Activated naive CD8-positive, alpha-beta T cell treated with anti-CD3 and anti-CD28 coated beads, Interleukin-2, amount 10 ng/mL, durations not matched to agents 7 days and 5 days (primary cell): ENCODE measurements at places on chromosomes 7 and 10.

DNA sequence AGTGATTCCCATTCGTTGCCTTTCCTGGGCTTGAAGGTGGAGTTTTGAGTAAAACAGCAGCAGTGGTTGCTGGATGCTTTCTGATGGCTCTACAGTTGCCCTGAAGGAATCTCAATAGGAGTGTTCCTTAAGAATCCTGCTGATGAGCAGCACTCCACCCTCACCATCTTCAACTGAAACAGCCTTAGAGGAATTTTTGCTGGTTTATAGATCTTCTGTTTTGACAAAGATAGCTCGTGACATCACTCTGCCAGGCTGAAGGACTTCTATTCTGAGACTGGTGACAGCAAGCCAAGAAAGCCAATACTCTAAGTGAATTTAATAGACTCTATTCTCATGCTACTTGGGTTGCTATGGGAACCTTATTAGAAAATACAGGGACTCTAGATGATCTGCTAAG lies 1014.7 kb downstream of the NRG3 start:
- H3K27me3 ChIP-seq, result no peaks in the 10 kb centered on the region
- H3K4me1 ChIP-seq, result no peaks in the 10 kb centered on the region
- H3K4me3 ChIP-seq, result no peak overlapping the region
- H3K27ac ChIP-seq, result no peak overlapping the region
- no peak for DNase-seq

- H3K36me3 ChIP-seq, result no peaks in the 10 kb centered on the region
- no peak for DNase-seq
- no peaks in the 10 kb centered on the region for H3K4me1 ChIP-seq
- H3K4me3 ChIP-seq, result no peak overlapping the region
- H3K27ac ChIP-seq, result no peak overlapping the region
- H3K27me3 ChIP-seq, result no peaks in the 10 kb centered on the region
Measured at GRCh38 chr10:15570738-15571339, 148.9 kb downstream of the ITGA8 start.

- no peak overlapping the region for H3K27ac ChIP-seq
- H3K36me3 ChIP-seq, result no peaks in the 10 kb centered on the region
- H3K4me3 ChIP-seq, result no peak overlapping the region
Measured at GRCh38 chr10:85187047-85187446, 858.7 kb downstream of the CCSER2 start.

DNA sequence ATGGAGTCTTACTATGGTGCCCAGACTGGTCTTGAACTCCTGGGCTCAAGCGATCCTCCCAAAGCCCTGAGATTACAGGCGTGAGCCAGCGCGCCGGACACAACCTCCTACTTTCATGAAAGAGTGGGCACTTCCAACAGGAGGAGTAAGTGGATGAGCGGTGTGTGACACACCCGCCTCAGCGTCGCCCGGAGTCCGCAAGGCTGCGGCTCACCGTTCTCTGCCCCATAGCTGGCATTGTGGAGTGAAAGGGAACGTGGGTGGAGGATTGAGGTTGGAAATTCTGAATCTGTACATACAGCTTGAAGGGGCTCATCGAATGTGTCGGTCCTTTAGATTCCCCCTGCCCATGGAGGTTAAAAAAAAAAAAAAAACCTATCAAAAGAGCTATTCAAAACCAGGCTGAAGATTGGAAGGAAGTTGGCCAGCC lies 524 bp upstream of the PRXL2A start:
- H3K4me3 ChIP-seq, result peak overlapping the region; percentile 84
- peak overlapping the region; percentile 18 for H3K27ac ChIP-seq
- DNase-seq, result peak; percentile 36
- H3K27me3 ChIP-seq, result peaks cover 19% of the 10 kb centered on the region
- H3K4me1 ChIP-seq, result peaks cover 20% of the 10 kb centered on the region
- H3K36me3 ChIP-seq, result no peaks in the 10 kb centered on the region

DNA sequence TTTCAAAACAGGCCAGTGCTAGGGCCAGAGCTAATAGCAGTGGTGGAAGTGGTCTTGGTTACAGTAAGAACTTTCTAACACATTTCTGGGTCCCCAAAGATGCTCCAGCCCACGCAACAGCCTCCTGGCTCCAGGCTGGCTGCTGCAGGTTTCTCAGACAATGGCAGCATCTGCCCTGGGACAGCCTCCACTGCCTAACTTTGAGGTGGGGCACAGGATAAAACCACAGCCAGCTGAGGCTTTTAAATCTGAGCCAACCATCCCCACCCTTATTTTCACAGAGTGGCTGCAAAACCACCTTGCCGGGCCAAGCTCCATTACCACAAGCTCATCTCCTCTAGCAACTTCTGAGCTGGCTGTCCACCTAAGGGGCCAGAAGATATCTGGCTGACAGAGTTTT lies 84.8 kb downstream of the FAM53B start:
- no peak overlapping the region for H3K27ac ChIP-seq
- no peak overlapping the region for H3K4me3 ChIP-seq
- no peaks in the 10 kb centered on the region for H3K27me3 ChIP-seq
- no peaks in the 10 kb centered on the region for H3K36me3 ChIP-seq
- peaks cover 12% of the 10 kb centered on the region for H3K4me1 ChIP-seq

DNA sequence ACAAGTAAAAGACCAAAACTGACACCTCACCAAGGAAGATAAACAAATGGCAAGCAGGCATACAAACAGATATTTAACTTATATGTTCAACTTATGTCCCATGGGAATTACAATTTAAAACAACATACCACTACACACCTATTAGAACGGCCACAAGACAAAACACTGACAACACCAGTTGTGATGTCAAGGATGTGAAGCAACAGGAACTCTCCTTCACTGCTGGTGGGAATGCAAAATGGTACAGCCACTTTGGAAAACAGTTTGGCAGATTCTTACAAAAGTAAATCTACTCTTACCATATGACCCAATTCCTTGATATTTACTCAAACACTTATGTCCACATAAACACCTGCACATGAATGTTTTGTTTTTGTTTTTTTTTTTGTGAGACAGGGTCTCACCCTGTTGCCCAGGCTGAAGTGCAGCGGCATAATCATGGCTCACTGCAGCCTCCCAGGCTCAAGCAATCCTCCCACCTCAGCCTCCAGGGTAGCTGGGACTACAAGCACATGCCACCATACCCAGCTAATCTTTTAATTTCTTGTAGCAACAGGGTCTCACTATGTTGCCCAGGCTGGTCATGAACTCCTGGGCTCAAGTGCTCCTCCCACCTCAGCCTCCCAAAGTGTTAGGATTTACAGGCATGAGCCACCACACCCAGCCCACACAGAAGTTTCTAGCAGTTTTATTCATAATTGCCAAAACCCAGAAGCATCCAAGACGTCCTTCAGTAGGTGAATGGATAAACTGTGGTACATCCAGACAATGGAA lies 27.3 kb downstream of the HERC4 start:
- H3K4me1 ChIP-seq, result peaks cover 11% of the 10 kb centered on the region
- H3K27me3 ChIP-seq, result no peaks in the 10 kb centered on the region
- H3K36me3 ChIP-seq, result peaks cover 27% of the 10 kb centered on the region
- DNase-seq, result no peak
- H3K4me3 ChIP-seq, result no peak overlapping the region

DNA sequence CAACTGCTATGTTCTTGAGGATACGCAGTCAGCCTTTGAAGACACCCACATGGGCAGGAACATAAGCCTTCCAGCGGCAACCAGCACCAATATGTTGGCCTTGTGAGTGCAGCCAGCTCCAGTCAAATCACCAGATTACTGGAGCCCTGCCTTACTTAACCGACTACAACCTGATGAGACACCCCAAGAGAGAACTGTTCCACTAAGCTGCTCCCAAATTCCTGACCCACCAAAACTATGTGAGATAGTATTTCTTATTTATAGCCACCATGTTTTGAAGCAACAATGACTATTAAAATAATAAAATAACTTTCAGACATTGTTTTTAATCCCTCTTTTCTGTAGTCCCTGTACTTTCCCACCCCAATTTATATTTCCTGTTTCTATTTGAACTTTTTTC lies 179.6 kb downstream of the ADK start:
- H3K27me3 ChIP-seq, result no peaks in the 10 kb centered on the region
- no peak overlapping the region for H3K27ac ChIP-seq
- peaks cover 3% of the 10 kb centered on the region for H3K4me1 ChIP-seq
